CD4-positive, alpha-beta T cell treated with Interleukin-2 at 100 ng/mL for 4 hours (primary cell): ENCODE measurements at places on chromosomes 1 and 21.

- no peak for DNase-seq
Measured at GRCh38 chr1:205543351-205544301, 39.2 kb downstream of the CDK18 start.

DNA sequence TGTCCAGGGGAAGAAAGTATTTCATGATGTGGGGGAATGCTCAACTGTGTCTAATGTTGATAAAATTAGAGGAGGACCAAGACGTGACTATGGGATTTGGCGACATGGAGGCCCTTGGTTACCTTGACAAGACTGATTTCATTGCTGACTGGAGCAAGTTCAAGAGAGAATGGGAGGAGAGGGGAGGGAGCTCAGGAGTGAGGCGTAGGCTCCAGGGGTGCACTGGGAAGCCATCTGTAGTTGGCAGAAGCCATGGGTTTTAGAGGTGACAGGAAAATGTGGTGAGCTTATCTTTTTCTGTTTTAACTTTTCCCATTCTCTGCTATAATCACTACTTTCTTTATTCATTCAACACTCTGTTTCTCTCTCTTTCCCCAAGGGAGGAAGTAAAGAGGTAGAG is 15.8 kb downstream of the UBE4B start:
- DNase-seq, result no peak

GRCh38 chr1:41319106-41319755 is 42.0 kb upstream of the FOXO6 start:
- no peak for DNase-seq

DNA sequence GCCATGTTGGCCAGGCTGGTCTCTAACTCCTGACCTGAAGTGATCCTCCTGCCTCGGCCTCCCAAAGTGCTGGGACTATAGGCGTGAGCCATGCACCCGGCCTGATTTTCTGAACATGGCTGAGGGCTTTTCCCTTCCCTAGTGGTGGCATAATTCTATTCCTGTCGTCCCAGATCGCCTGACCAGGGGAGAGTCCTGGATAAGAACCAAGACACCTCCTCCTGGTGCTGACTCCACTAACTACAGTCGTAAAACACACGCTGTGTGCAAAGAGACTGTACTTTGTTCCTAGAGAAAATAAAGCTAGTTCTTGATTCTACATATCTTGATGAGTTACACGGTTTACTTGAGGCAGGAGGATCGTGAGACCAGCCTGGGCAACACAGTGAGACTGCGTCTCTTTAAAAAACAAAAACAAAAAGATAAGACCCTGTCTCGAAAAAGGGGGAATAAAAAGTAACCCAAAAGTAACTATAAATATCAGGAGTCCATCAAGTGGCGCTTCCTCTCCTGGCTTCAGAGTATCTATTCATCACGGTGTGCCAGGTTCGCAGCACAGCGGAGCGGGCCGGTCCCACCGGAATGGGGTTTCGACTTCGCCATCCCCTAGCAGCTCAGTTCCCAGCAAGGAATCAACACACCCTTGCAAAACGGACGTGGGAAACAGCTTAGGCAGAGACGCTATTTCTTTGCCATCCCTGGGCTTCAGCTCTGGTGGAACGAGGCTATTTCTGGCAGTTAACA is 973 bp downstream of the SDF4 start:
- no peak for DNase-seq

DNA sequence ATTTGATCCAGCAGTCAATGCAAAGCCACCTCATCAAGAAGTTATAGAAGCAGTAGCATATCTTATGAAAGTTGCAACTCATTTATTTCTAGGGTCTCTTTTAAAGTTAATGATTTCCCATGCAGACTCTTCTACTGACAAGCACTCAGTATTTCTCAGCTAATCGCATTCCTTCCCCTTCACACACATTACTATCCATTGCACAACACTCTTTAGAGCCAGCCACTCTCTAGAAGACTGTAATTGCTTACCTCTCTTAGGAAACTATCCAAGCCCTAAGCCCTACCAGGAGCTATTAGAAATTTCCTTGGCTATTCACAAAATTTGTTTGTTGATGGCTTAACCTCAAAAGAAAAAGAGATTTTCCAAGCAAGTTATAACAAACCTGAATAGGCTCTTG is 106.0 kb downstream of the ADAMTS1 start:
- DNase-seq, result no peak

GRCh38 chr1:203796236-203796605 is 798 bp downstream of the ZBED6 start:
- no peak for DNase-seq

DNA sequence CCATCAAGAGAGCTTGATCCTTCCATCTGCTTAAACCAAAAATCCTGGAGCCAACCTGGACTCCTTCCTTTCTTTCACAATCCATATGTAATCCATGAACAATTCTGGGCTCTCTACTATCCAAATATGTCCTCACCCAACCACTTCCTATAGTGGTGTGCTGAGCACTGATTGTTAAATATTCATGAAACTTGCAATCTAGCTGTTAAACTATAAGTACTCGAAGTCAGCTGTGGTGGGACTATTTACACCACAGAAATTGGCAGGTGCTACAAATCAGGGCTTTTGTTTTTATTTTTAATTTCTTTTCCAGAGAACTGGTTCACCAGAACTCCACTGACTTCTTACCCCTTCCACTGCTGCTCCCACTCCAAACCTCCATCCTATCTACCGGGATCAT is 57.2 kb upstream of the KCND3 start:
- DNase-seq, result no peak

GRCh38 chr1:220895412-220895946 is 16.2 kb downstream of the HLX start:
- DNase-seq, result no peak
